ENCODE measurements at places on chromosomes 2 and 18.

DNA sequence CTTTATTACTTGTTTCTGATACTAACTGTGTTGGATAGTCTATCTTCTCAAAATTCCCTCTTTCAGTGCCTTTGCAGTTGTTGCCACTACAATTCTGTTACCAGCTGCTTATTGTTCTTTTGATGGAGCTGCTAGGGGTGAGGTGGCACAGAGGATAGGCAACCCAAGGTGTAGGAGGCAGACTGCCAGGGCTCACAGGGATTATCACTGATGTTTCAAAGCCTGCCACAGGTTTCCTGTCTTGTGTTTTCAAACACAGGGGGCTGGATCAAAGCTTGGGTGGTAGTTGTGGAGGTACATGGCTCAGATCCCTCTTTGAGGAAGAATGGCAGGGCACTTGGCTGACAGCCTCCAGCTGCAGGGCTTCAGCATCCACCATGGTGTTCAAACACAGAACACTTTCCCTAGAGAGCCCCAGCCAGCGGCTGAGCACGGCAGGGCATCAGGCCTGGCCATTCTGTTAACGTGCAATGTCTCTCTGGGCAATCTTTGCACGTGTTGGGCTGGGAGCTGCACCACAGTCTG lies 87.1 kb downstream of the POLE4 start:
- no peak for DNase-seq

DNA sequence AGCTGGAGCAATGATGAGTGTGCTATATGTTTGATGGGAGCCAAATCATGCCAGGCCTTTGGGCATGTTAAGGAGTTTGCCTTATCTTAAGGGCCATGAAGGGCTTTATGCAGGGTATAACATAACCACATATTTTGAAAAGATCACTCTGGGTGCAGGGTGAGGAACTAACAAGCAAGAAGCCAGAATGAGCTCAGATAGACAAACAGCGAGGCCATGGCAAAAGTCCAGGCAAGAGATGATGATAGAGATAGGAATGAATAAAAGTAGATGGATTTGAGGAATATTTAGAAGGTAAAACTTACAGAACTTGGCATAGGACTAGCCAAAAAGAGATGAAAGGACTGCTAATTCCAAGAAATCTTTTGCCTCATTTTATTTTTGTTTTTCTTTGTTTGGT lies 6.7 kb downstream of the GALNT3 start:
- DNase-seq: no peak

DNA sequence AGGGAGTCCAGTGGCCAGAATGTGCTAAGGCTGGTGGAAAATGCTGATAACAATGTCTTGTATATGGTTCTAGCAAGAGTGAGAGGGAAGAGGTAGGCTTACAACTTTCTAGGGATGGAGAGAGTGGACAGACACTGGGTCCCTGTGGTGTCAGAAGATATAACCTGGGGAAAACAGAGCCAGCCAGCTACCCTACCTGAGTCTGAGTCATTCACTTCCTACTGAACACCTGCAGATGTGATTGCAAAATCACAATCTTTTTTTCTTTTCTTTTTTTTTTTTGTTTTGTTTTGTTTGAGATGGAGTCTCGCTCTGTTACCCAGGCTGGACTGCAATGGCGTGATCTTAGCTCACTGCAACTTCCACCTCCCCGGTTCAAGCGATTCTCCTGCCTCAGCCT lies 7.3 kb downstream of the TET3 start:
- DNase-seq: no peak

DNA sequence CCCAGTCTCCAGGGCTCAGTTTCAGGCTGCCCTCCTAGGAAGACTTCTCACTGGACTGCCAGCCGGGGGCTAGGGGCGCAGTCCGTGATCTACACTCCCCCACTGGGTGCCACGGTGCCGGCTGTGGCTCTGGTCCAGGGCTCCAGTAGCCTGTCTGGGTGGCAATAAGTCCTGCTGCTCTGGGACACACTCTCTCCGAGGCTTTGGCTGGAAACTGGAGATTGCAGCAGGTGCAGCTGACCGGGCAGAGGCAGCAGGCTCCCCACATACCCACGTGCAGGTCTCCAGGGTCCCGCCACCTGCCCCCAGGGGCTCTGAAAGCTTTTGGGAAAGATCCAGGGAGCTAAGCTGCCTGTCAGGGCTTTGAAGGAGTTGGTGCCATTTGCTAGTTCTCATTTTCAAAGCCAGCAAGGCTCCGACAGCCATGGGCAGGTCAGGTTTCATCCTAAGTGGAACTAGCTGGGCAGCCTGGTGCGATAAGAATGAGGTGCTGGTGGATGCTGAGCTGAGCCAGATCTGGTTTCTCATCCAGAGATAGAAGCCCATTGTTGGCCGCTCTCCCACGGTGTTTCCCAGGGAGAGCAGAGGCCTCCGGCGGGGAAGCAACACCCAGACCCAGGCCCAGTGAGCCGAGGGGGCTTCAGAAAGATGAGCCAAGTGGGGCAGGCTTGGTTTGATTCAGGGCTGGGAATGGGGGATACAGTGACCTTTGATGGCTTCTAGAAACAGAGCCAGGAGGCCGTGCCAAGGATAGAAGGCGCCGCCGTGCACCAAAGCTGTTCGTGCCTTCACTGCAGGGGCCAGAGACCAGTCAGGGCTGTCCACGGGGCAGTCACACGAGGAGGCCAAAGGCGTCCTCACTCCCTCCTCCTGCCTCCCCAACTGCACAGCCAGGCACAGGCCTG lies 141.7 kb upstream of the GPC1 start:
- no peak for DNase-seq

DNA sequence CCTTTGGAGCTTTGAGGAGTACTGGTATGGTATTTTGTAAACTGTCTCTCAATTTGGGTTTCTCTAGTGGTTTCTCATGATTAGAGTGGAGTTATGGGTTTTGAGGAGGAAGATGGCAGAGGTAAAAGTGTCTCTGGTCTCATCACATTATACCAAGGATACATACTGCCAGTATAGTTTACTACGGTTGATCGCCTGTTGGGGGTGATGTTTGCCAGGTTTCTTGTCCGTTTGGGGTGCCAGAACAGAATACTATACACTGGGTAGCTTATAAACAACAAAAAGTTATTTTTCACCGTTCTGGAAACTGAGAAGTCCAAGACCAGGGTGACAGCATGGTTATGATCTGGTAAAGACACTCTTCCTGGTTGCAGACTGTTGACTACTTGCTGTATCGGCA lies 293.7 kb downstream of the NYAP2 start:
- no peak for DNase-seq
